ENCODE measurements at places on chromosomes 3 and 15. TPM values are rescaled to one million over a fixed set of nuclear protein-coding genes. Genes with fewer than 3 reads are reported as not detected.
A peak's percentile ranks its signal among the peaks of the same experiment; 100 is the strongest.

GRCh38 chr15:79090487-79091203, at the start of gene RASGRF1:
RASGRF1 (minus strand) TSS chr15:79090780; CDS start chr15:79090498, 282 bp downstream.
- no peak within 1 kb of the TSS for H3K27ac ChIP-seq
- peak within 1 kb of the TSS; percentile 10 for H3K4me3 ChIP-seq
- H3K4me1 ChIP-seq = peaks cover 20% of the 10 kb centered on the region

- no peak overlapping the region for H3K27ac ChIP-seq
- no peaks in the 10 kb centered on the region for H3K36me3 ChIP-seq
- DNase-seq = no peak
- no peaks in the 10 kb centered on the region for H3K4me1 ChIP-seq
- H3K27me3 ChIP-seq = no peaks in the 10 kb centered on the region
- H3K4me3 ChIP-seq = no peak overlapping the region
These were observed 102.4 kb upstream of the EOMES start for GRCh38 chr3:27824312-27825200.

- no peaks in the 10 kb centered on the region for H3K4me1 ChIP-seq
- H3K36me3 ChIP-seq = no peaks in the 10 kb centered on the region
- H3K4me3 ChIP-seq = no peak overlapping the region
- no peaks in the 10 kb centered on the region for H3K27me3 ChIP-seq
These were observed 401.4 kb downstream of the TBL1XR1 start for GRCh38 chr3:176795891-176796290.

GRCh38 chr3:177385831-177386301, 188.6 kb upstream of the TBL1XR1 start:
- no peaks in the 10 kb centered on the region for H3K27me3 ChIP-seq
- H3K27ac ChIP-seq = no peak overlapping the region
- DNase-seq = no peak
- no peak overlapping the region for H3K4me3 ChIP-seq
- H3K36me3 ChIP-seq = no peaks in the 10 kb centered on the region

DNA sequence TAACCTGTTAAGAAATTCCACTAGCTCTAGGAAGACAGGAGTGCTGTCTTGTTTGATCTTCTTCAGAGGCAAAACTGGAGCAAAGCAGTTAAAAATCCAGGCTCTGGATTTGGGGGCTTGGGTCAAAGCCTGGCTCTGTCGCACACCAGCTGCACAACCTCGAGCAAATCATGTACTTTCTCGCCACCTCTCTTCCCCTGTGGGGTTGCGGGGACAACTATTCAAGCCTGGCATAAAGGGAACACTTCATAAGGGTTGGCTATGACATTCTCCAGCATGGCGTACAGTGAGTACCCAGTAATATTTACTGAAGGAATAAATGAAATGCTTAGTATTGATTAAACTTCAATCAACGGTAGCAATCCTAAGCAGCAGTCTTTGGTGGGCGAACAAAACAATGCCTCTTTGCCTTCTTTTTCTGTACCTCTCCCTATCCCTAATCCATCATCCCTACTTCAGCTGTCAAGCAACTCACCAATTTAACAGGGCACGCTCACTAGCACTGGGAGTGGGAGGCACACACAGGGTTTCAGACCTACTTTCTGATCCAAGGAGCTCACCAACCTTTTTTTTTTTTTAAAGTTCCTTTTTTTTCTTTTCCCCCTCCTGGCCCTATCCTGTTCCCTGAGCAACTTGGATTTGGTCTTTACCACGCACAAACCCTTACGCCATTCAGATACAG, 33.0 kb downstream of the GNB5 start:
- no peaks in the 10 kb centered on the region for H3K4me1 ChIP-seq
- no peaks in the 10 kb centered on the region for H3K36me3 ChIP-seq
- no peaks in the 10 kb centered on the region for H3K27me3 ChIP-seq
- H3K27ac ChIP-seq = no peak overlapping the region
- H3K4me3 ChIP-seq = no peak overlapping the region

- peaks cover 29% of the 10 kb centered on the region for H3K36me3 ChIP-seq
- DNase-seq = peak; percentile 79
- peak overlapping the region; percentile 88 for H3K4me3 ChIP-seq
- H3K27ac ChIP-seq = peak overlapping the region; percentile 80
- peaks cover 11% of the 10 kb centered on the region for H3K27me3 ChIP-seq
These were observed 2.2 kb downstream of the NR2F2 start for GRCh38 chr15:96332637-96333121.

- no peaks in the 10 kb centered on the region for H3K36me3 ChIP-seq
- no peak overlapping the region for H3K4me3 ChIP-seq
- H3K27me3 ChIP-seq = no peaks in the 10 kb centered on the region
- peaks cover 31% of the 10 kb centered on the region for H3K4me1 ChIP-seq
- peak overlapping the region; percentile 48 for H3K27ac ChIP-seq
- DNase-seq = peak; percentile 84
These were observed 5.8 kb downstream of the PRKCD start for GRCh38 chr3:53166781-53167291.

- H3K27ac ChIP-seq = no peak within 1 kb of the TSS
- peaks cover 5% of the 10 kb centered on the region for H3K27me3 ChIP-seq
- peaks cover 48% of the 10 kb centered on the region for H3K4me1 ChIP-seq
- peak; percentile 67 for DNase-seq
- peak within 1 kb of the TSS; percentile 31 for H3K4me3 ChIP-seq
- peaks cover 18% of the 10 kb centered on the region for H3K36me3 ChIP-seq
These were observed at the start of gene ZMYND10 for GRCh38 chr3:50345586-50346234. ZMYND10 (minus strand) TSS chr3:50345732; CDS start chr3:50345579, 153 bp downstream.

- no peak for DNase-seq
- peaks cover 62% of the 10 kb centered on the region for H3K4me1 ChIP-seq
- H3K4me3 ChIP-seq = no peak overlapping the region
- H3K36me3 ChIP-seq = peaks cover 24% of the 10 kb centered on the region
- no peaks in the 10 kb centered on the region for H3K27me3 ChIP-seq
These were observed 32.5 kb downstream of the KLHL25 start for GRCh38 chr15:85762039-85762755.

GRCh38 chr3:901953-902778, 190.7 kb upstream of the CNTN6 start:
- DNase-seq = no peak
- no peaks in the 10 kb centered on the region for H3K4me1 ChIP-seq
- no peak overlapping the region for H3K4me3 ChIP-seq
- H3K27ac ChIP-seq = no peak overlapping the region

GRCh38 chr15:25812073-25812472, 51.1 kb downstream of the ATP10A start:
- no peaks in the 10 kb centered on the region for H3K4me1 ChIP-seq
- no peak overlapping the region for H3K4me3 ChIP-seq
- no peaks in the 10 kb centered on the region for H3K36me3 ChIP-seq
- DNase-seq = no peak
- H3K27ac ChIP-seq = no peak overlapping the region

- no peaks in the 10 kb centered on the region for H3K36me3 ChIP-seq
- H3K4me1 ChIP-seq = peaks cover 25% of the 10 kb centered on the region
- DNase-seq = no peak
- no peak overlapping the region for H3K27ac ChIP-seq
- peaks cover 28% of the 10 kb centered on the region for H3K27me3 ChIP-seq
- no peak overlapping the region for H3K4me3 ChIP-seq
These were observed 18.6 kb upstream of the PRR23E start for GRCh38 chr3:127174284-127174683.

DNA sequence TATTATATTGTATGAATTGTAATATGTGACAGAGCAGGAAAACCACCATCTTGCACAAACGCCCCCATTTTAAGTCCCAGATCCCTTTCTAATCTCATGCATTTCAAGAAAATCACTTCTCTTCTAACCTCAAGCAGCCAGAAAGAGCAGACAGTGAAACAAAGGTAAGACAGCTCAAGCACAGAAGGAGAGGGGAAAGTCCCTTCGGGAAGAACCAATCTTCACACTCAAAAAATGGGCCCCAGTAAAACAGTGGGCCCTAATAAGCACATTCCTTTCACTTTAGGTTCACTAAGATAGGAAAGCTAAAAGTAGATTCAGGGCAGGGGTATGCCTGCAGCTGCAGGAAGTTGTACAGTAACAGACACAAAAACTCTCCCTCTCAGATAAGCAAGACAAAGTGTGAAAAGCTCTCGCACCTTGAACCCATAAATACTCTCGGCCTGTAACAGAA, 1268.7 kb downstream of the SI start:
- no peak overlapping the region for H3K4me3 ChIP-seq
- H3K36me3 ChIP-seq = no peaks in the 10 kb centered on the region
- H3K27ac ChIP-seq = no peak overlapping the region
- no peaks in the 10 kb centered on the region for H3K27me3 ChIP-seq

GRCh38 chr3:31878231-31878838, 102.7 kb downstream of the OSBPL10 start:
- no peak overlapping the region for H3K27ac ChIP-seq
- peak; percentile 69 for DNase-seq
- no peaks in the 10 kb centered on the region for H3K27me3 ChIP-seq
- H3K4me3 ChIP-seq = no peak overlapping the region

- DNase-seq = no peak
- H3K4me3 ChIP-seq = no peak overlapping the region
These were observed 43.8 kb upstream of the FGD5 start for GRCh38 chr3:14775011-14775410.

- peak overlapping the region; percentile 76 for H3K27ac ChIP-seq
- H3K36me3 ChIP-seq = peaks cover 32% of the 10 kb centered on the region
- H3K4me3 ChIP-seq = peak overlapping the region; percentile 95
- H3K4me1 ChIP-seq = peaks cover 25% of the 10 kb centered on the region
- no peaks in the 10 kb centered on the region for H3K27me3 ChIP-seq
- peak; percentile 46 for DNase-seq
These were observed 849 bp downstream of the RRP9 start for GRCh38 chr3:51940648-51941462.

GRCh38 chr15:63022181-63022580, 20.4 kb upstream of the TPM1 start:
- H3K36me3 ChIP-seq = no peaks in the 10 kb centered on the region
- H3K4me3 ChIP-seq = no peak overlapping the region
- H3K4me1 ChIP-seq = peaks cover 20% of the 10 kb centered on the region

DNA sequence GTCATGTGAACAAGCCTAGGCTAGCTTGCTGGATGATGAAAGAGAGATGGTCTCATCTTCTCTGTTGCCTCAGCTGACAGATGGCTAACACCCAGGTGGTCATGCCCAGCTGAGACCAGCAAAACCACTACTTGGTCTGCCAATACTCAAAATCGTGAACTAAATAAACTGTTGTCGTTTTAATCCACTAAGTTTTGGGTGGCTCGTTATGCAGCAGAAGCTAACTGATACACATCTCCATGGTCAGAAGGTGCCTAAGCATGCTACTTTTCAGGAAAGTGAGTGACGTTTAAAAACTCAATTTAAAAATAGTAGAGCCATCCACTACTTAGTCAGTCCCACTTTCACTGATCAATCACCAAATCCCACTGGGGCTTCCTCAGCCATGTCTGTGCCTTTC, 52.8 kb downstream of the CCR4 start:
- no peaks in the 10 kb centered on the region for H3K27me3 ChIP-seq
- peaks cover 12% of the 10 kb centered on the region for H3K36me3 ChIP-seq
- no peak for DNase-seq
- no peak overlapping the region for H3K4me3 ChIP-seq

- no peaks in the 10 kb centered on the region for H3K27me3 ChIP-seq
- no peaks in the 10 kb centered on the region for H3K36me3 ChIP-seq
- no peak for DNase-seq
- H3K4me1 ChIP-seq = no peaks in the 10 kb centered on the region
These were observed 109.3 kb upstream of the MRPS22 start for GRCh38 chr3:139234491-139234890.

DNA sequence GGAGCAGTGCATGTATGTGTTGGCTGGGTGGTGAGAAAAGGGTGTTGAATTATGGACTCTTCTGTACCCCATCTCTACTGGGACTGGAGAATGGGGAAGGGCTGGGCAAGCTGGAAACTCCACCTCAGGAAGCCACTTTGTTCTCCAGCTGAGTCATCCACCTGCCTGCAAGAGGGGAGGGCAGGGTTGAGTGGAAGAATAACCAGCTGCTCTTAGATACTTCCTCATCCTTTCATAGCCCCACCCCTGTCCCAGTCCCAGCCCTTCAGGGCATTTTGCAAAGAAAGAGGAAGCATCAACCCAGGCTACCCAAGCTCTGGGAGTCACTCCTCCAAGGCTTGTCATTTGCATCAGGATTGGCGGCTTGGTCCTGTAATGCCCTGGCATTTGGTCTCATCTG, 33.1 kb downstream of the RAB11A start:
- no peak overlapping the region for H3K27ac ChIP-seq
- H3K4me1 ChIP-seq = no peaks in the 10 kb centered on the region
- H3K36me3 ChIP-seq = peaks cover 38% of the 10 kb centered on the region
- peak; percentile 58 for DNase-seq
- no peaks in the 10 kb centered on the region for H3K27me3 ChIP-seq

GRCh38 chr3:93981649-93982048, 1.7 kb downstream of the ARL13B start:
- H3K27me3 ChIP-seq = no peaks in the 10 kb centered on the region
- H3K4me1 ChIP-seq = peaks cover 5% of the 10 kb centered on the region
- no peak overlapping the region for H3K4me3 ChIP-seq
- DNase-seq = no peak

- peak overlapping the region; percentile 93 for H3K4me3 ChIP-seq
- peak overlapping the region; percentile 80 for H3K27ac ChIP-seq
- peak; percentile 72 for DNase-seq
- H3K27me3 ChIP-seq = no peaks in the 10 kb centered on the region
- H3K36me3 ChIP-seq = no peaks in the 10 kb centered on the region
- H3K4me1 ChIP-seq = peaks cover 3% of the 10 kb centered on the region
These were observed 1.3 kb downstream of the CTNNB1 start for GRCh38 chr3:41200669-41201021.

GRCh38 chr15:99273801-99274200, 22.5 kb downstream of the LRRC28 start:
- H3K27me3 ChIP-seq = no peaks in the 10 kb centered on the region
- DNase-seq = no peak
- H3K4me3 ChIP-seq = no peak overlapping the region
- H3K36me3 ChIP-seq = no peaks in the 10 kb centered on the region
- no peak overlapping the region for H3K27ac ChIP-seq

DNA sequence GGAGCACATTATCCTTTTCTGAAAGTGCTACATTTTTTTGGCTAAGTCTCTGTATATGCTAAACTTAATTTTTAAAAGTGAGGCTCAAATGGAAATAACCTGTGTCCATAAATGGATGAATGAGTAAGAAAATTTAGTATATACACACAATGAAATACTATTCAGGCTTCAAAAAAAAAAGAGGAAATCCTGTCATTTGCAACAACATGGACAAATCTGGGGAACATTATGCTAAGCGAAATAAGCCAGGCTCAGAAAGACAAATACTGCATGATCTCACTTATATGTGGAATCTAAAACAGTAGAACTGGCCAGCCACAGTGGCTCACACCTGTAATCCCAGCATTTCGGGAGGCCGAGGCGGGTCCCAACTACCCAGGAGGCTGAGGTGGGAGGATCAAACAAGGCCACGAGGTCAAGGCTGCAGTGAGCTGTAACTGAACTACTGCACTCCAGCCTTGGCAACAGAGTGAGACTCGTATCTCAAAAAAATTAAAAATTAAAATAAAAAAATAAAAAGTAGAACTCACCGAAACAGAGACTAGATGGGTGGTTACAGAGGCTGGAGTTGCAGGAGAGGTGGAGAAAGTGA, 25.8 kb downstream of the CCDC12 start:
- peaks cover 17% of the 10 kb centered on the region for H3K36me3 ChIP-seq
- no peak overlapping the region for H3K4me3 ChIP-seq
- H3K27ac ChIP-seq = peak overlapping the region; percentile 15

Gene IQCF5
- total RNA-seq = not detected

Gene PARP15
- 3.2 TPM for total RNA-seq

Gene GABRB3
- 2.3 TPM for total RNA-seq

Gene SKOR1
- total RNA-seq = 0.31 TPM

Gene IP6K1
- total RNA-seq = 12.6 TPM

Gene PLCH1
- total RNA-seq = 0.44 TPM

Gene CTXN2
- not detected for total RNA-seq

Gene CPNE9
- total RNA-seq = 0.09 TPM

Gene DNAH12
- 0.58 TPM for total RNA-seq

Gene CRTAP
- total RNA-seq = 167 TPM

Gene OR4F6
- not detected for total RNA-seq

Gene KLF15
- 1.6 TPM for total RNA-seq

Gene UBAP1L
- 2.6 TPM for total RNA-seq

Gene TOPAZ1
- not detected for total RNA-seq

Gene MUSTN1
- 165 TPM for total RNA-seq

Gene PARP16
- total RNA-seq = 9.0 TPM
